Aorta (tissue), 5 donors: ENCODE measurements at places on chromosomes 12 and 14.

DNA sequence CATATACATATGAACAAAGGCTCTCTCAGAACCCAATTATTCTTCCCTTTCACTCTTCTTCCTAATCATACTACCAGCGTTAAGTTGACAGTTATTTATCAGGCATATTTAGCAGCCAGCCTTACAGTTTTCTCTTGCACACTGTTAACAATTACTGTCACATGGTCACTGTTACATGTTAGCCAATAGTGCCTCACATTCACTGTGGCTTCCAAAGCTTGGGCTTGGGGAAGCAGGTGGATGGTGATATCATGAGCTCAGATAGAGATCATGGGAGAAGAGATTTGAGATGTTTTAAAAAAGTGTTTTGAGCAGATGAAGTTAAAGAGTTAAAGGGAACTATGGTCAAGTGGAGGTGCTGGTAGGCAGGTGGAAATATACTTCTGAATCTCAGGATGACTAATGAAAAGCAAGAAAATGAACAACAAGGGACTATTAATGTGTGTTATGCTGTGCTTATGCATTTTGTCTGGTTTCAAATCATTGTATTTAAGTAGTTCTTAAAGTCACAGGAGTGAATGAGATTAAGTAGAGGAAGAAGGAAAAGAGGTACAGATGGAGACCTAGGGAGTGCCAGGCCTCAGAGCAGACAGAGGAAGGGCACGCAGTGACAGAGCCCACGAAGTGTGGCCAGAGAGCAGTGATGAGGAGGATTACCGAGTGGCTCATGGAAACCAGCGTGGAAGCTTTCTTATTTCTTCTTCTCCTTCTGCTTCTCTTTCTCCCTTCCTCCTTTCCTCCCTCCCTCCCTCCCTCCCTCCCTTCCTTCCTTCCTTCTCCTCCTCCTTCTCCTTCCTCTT is 39.6 kb downstream of the BICD1 start:
- DNase-seq, result no peak

DNA sequence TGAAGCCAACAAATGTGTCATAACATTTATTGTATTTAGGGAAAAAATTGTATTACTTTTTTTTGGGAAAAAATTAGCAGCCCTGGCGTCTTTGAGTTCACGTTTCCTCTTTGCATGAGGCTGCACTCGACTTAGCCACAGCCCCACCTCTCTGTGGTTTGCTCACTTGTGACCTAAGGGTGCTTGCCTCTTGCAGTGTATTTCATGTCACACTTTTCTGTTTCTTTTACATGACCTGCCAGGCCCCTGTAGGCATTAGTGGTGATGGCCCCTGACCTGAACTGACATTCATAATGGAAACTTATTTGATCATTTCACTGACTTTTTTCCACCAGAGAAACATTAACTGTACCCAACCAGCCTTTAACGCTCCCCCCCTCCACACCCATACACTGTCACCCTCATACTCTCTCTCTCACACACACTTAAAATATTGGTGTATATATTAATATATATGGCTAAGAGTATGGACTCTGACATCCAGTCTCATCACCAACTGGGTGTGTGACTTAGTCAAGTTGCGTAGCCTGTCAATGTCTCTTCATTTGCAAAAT is 122.9 kb downstream of the PRKCH start:
- no peak for DNase-seq

GRCh38 chr12:60522684-60523400 is 927.0 kb downstream of the SLC16A7 start:
- no peak for DNase-seq

- no peak for DNase-seq
Measured at GRCh38 chr14:56161658-56162057, 43.4 kb downstream of the PELI2 start.

DNA sequence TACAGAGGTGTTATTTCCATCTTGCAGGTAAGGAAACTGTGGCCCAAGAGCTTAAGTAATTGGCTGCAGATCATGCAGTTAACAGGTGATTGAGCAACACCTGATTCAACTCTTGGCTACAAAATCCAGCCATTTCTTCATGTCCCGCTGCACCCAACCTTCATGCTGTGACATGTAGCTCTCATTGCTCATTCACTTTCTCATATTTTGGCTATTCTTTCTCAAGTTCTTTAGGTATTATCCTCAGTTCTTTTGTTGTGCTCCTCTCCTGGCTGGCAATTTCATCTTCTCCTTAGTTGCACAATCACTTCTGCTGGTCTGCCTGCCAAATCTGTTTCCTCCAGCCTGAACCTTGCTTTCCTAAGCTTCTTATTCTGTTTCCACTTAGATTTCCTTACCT is 300.8 kb downstream of the SSPN start:
- no peak for DNase-seq

- DNase-seq, result no peak
Measured at GRCh38 chr14:81406863-81407262, 6.7 kb upstream of the STON2 start.
